ENCODE measurements at places on chromosomes 5 and 9. TPM values are rescaled to one million over a fixed set of nuclear protein-coding genes. Genes with fewer than 3 reads are reported as not detected.

The LHX3 gene
- polyA plus RNA-seq: not detected

- DNase-seq: peak; percentile 22
These were observed 339.2 kb downstream of the ADAMTS6 start for GRCh38 chr5:65142511-65143011.

- DNase-seq: peak; percentile 66
These were observed 2.9 kb upstream of the NXNL2 start for GRCh38 chr9:88531920-88532698.

GRCh38 chr9:121709798-121710197 is 58.4 kb downstream of the DAB2IP start:
- DNase-seq: no peak

- no peak for DNase-seq
These were observed 68.2 kb upstream of the RAD23B start for GRCh38 chr9:107214915-107215314.

GRCh38 chr9:136058084-136058483 is 37.0 kb downstream of the NACC2 start:
- no peak for DNase-seq

DNA sequence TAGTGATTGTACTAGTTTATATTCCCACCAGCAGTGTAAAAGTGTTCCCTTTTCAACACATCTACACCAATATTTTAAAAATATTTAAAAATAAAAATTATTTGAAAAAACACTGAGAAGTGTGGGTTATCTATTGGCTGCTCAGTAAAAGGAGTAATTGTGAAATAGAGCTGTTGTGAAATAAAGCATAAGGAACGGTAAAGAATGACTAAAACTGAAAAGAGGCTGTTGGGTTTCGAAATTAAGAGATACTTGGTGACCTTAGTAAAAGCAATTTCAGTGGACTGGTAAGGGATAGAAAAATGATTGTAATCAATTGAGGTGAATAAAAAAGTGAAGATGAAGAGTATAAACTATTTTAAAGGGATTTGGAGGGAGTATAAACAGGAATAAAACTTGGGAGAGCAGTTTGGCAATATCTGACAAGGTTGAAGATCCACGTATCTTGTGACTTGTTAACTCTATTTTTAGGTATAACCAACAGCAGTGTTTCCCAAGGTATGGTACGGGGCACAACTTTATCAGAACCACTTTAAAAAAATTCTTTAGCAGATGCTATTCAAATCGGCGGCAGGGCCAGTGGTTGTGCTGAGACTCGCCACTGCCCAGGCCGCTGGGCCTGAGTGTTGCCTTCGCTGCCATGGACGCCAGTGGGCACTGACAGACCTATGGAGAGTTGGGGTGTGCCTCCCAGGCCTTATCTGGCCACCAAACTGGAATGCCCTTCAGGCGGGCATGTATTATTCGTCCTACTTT is 63.3 kb downstream of the TMEM38B start:
- DNase-seq: no peak

The HINT2 gene
- polyA plus RNA-seq: 87.3 TPM

DNA sequence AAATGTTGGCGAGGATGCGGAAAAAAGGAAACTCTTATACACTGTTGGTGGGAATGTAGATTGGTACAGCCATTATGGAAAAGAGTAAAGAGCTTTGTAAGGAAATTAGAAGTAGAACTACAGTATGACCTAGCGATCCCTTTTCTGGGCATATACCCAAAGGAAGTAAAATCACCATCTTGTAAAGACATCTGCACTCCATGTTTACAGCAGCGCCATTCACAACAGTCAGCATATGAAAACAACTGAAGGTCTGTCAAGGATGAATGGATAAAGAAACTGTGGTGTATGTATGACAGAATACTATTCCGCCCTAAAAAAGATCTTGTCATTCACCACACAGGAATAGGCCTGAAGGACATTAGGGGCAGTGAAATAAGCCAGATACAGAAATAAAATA is 27.7 kb upstream of the SLC25A51 start:
- no peak for DNase-seq

- no peak for DNase-seq
These were observed 9.2 kb upstream of the TLX3 start for GRCh38 chr5:171299851-171300250.

- DNase-seq: no peak
These were observed 11.8 kb upstream of the SEMA5A start for GRCh38 chr5:9557696-9558095.

The TRPM3 gene
- polyA plus RNA-seq: 0.86 TPM

GRCh38 chr5:12242950-12243888 is 339.0 kb upstream of the CTNND2 start:
- no peak for DNase-seq

The PLCXD3 gene
- 0.58 TPM for polyA plus RNA-seq

GRCh38 chr5:6111131-6111530 is 267.2 kb downstream of the MED10 start:
- DNase-seq: no peak

- DNase-seq: no peak
These were observed at the start of gene LMX1B for GRCh38 chr9:126613651-126614050. TSS of gene LMX1B (plus strand) at chr9:126613928. CDS start at chr9:126614450, 522 bp downstream.
